Muscle of leg (tissue), 16 donors: ENCODE measurements at places on chromosomes 7 and 10. TPM values are rescaled to one million over a fixed set of nuclear protein-coding genes. Genes with fewer than 3 reads are reported as not detected.

GRCh38 chr10:86162696-86163400 lies 203.7 kb downstream of the GRID1 start:
- no peak for DNase-seq

DNA sequence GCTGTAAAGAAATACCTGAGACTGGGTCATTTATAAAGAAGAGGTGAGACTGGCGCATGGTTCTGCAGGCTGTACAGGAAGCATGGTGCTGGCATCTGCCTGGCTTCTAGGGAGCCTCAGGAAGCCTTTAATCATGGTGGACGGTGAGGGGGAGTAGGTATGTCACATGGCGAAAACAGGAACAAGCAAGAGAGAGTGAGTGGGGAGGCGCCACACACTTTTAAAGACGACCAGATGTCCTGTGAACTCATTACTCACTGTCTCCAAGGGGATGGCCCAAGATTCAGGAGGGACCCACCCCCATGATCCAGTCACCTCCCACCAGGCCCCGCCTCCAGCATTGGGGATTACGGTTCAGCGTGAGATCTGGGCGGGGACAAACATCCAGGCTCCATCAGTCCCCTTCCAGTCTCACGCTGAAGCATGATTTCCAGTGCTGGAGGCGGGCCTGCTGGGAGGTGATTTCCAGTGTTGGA lies 3.2 kb downstream of the ZNF316 start:
- peak; percentile 43 for DNase-seq

DNA sequence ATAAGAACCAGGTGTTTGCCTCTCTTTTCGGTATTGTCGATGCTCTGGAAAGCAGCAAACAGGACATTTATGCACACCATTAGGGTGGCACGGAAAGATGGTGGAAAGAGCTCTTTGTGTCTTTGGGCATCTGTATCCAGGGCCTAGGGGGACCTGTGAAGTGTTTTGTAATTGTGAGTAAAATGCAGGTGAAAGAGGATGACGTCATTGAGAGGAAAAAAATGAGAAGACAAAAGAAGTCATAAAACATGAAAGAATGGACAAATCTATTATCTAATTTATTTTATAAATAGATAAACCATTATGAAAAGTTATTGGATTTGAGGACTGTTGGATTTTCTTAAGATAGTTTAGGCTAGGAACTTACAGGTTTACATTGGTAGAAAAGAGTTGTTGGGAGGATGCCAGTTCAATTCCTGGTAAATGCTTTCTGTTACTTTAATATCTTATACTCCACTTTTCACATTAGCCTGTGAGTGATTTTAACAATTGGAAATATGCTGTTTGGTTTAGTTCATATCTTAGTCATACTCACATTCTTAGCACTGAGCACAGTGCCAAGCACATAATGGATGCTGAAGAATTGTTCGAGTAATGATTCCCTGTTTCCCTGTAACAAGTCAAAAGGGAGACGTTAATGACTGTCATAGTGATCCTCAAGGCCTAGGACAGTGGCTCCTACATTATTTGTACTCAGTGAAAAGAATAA lies 62.6 kb downstream of the EXOC4 start:
- DNase-seq, result peak; percentile 9

The COL13A1 gene
- 26.7 TPM for polyA plus RNA-seq

- DNase-seq, result no peak
Observed at GRCh38 chr7:43163885-43164284, 51.4 kb downstream of the HECW1 start.

DNA sequence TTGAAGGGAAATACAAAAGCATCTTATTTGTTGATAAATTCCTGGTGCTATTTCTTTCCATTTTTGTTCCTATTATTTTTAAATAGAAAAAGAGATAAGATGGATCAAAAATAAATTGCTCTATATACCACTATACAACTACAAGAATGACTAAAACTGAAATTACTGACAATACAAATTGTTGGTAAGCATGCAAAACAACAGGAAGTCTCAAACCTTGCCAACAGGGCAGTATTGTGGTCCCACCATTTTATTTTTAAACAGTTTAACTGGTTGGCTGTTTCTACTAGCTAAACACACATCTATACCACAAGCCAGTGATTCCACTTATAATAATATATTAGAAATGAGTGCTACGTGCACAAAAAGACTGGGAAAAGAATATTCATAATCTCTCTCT lies 213.0 kb downstream of the JAZF1 start:
- no peak for DNase-seq

DNA sequence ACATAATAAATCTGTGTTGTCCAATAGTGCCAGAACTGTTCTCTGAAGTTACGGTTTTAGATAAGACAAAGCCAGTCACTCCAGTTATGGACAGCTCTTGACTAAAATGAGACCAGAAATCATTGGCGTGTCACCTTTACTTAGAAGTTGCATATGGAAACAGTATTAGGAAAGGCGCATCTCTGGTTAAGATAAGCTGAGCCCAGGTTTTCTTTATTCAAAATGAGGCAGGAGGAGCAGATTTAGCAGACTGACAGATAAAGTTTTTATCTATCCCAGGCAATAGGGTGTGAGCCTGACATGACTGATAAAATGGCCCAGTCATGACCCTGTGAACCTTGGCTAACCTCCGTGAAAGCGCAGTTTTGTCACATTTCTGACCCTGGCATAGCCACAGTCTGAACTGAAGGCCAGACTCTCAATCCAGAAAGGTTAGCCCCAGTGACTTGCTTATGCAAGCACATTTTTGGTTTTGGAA lies 4.2 kb downstream of the CYP26A1 start:
- DNase-seq, result no peak

- DNase-seq, result no peak
Observed at GRCh38 chr10:57874810-57875209, 392.9 kb downstream of the IPMK start.

DNA sequence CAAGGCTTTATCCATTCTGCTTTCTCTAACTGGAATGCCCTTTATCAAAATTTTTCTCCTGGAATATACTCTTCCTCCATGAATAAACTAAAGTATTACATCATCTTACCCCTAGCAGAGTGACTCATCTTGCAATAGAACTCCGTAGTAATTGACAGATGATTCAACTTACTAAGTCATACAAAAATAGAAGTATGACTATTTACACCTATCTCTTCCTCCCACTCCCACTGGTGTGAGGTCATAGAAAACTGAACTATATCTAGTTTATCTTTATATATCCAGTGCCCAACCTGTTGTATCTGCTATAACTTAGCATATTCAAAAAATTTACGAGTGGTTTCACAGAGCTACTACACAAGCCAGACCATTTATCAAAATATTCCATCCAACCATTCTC lies 26.1 kb downstream of the ABCB1 start:
- no peak for DNase-seq

The AKR1C1 gene
- 10.5 TPM for polyA plus RNA-seq

DNA sequence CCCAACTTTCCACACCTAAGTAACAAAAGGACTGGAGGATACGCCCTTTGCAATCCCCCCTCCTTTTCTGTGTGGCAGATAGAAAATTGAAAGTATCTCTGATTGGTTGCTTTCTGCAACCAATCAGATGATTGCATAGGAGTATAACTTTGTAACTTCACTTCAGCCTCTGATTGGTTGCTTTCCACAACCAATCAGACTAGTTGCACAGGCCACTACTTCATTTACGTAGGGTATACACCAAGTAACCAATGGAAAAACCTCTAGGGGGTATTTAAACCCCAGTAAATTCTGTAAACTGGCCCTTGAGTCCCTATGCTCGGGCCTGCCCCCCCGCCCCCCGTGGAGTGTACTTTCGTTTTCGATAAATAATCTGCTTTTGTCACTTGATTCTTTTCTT lies 1080.4 kb downstream of the CNTNAP2 start:
- DNase-seq, result no peak

The TMEM270 gene
- not detected for polyA plus RNA-seq

The PRR15 gene
- polyA plus RNA-seq, result not detected

DNA sequence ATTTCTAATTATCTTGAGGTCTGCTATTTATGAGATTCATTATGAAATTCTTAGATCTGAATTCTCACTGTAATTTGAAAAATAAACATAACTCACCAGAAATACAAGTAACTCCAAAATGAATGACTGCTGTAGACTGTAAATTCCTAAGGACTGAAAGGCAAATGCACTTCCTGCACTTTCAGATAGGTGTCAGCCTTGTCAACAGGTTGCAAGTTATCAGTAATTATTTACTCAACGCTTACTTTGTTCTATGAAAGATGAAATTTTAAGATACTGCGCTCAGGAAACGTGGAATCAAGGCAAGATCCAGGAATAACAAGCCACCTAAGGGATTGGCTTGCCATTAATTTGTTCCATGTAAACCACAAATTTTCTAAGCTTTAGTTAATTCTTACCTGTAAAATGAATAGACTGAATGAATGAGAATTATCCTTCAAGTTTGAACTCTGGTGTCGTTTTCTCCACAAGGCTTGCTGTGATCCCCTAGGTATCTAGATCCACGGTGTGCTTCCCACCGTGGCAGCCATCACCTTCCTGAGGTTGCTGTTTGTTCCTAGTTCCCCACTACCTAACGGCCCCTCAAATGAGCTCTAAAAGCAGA lies 12.6 kb downstream of the DHX32 start:
- peak; percentile 27 for DNase-seq

DNA sequence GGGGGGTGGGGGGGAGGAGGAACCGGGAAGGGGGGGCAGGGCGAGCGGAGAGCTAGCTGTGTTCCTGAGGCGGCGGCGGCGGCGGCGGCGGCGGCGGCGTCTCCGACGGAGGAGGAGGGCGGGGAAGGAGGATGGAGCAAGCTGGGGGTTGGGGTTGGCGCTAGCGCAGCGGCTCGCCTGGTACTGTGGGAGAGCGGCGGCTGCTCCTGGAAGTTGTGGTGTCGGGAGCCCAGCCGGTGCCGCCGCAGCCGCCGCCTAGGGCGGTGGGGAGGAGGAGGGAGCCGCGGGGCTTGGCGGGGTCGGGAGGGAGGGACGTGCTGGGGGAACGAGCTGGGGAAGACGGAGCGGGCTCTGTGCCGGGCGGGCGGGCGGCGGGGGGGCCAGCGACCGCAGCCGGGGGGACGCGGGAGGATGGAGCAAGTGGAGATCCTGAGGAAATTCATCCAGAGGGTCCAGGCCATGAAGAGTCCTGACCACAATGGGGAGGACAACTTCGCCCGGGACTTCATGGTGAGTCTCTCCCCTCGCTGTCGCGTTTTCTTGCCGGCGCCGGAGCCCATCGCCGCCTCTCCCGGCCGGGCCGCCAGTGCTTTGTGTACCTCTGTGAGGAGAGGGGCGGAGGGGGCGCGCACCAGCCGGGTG lies at the start of gene PTPN12:
TSS of gene PTPN12 (plus strand) at position 160 of the 642 bp plus-strand sequence. CDS start at position 412, 252 bp downstream.
- no peak for DNase-seq

DNA sequence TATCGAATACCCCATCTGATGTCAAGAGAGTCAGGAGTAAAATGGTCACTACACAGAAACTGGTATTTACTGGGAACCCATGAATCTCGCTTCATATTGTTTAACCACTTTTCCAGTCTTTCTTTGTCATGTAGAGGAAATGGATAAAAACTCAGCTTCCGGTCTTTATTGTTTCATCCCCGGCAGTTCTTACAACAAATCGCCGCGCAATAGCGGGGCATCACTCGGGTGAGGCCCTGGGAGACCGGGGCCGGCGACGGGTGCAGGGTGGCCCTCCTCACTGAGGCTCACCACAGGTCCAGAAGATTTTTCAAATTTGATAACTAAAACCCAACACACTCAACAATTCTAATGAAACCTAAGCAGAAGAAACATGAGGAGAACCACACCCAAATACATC lies 35.6 kb upstream of the PTPRN2 start:
- DNase-seq, result no peak

The AS3MT gene
- 15.3 TPM for polyA plus RNA-seq

- no peak for DNase-seq
Observed at GRCh38 chr10:88271761-88272543, 311.2 kb downstream of the RNLS start.

DNA sequence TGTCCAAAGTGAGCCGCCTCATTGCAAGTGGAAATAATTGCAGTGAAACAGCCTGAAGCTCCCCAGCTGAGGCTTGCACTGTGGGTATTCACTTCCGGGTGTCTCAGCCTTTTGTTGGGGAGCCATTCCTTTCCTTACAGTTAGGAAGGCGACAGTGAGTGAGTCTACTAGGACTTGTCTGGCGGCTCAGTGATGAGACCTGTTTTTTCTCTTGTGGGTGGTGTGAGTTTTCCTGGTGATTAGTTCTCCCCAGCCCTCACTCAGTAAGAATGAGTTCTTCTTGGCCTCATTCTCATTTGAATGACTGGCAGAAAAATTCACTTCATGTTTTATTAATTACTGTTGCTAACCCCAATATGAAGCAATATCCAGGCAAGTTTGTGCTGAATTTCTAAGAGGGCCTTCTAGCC lies 2.6 kb downstream of the PGAM1 start:
- DNase-seq, result no peak

DNA sequence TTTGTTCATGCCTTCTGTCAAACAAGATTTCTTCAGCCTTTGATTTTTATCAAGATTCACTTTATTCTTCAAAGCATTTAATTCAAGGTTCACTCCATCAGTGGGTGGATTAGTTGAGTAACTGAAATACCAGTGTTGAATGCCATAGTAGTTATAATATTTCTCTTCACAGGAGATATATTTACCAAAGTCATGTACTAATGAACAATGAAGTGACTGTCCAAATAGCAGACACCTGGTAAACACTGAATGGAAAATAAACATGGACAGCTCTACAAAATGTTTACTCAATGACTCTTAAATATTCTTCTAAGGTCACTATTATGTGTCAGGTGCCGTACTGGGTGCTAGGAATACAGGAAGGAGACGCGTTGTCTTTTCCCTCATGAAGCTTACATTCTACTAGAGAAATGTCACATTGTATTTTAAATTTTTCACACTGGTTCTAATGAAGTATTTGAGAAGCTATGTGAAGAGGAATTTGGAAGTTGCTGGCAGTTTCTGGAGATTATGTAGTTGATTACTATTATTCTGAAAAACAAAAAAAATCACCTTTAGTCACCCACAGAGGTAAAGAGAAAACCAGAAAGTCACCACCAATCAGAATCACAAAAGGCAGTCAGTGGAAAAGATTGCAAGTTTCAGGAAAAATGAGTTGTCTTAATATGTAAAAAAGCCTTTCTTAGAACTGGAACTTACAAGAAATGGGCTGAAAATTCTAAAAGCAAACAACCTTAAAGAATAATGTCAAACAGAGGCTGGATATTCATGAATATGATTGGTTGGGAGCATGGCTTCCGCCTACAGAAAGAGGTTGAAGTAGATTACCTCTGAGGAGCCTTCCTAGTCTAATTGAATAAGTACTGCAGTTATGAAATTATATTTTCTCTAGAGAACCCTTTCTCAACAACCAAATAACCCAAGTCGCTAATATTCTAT lies 84.5 kb downstream of the RTKN2 start:
- no peak for DNase-seq

DNA sequence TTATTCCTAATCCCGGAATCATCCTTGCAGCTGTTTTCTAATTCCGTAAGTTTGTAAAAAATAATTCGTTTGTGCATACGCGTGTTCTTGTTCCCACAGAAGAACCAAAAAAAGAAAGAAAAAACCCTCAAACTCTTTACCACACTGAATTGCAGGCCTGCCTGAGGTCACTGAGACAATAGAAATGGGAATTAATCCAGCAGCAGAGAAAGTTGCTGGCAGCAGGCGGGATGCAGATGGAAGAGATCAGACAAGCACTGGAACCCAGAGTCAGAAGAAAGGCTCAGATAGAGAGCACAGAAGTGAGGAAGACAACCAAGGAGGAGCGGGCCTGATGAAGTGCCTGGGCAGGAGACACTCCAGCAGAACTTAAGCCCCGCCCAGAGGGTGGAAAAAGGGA lies 141.5 kb upstream of the VWC2 start:
- peak; percentile 92 for DNase-seq
